ENCODE measurements at places on chromosomes 4 and X.
A peak's percentile ranks its signal among the peaks of the same experiment; 100 is the strongest.

DNA sequence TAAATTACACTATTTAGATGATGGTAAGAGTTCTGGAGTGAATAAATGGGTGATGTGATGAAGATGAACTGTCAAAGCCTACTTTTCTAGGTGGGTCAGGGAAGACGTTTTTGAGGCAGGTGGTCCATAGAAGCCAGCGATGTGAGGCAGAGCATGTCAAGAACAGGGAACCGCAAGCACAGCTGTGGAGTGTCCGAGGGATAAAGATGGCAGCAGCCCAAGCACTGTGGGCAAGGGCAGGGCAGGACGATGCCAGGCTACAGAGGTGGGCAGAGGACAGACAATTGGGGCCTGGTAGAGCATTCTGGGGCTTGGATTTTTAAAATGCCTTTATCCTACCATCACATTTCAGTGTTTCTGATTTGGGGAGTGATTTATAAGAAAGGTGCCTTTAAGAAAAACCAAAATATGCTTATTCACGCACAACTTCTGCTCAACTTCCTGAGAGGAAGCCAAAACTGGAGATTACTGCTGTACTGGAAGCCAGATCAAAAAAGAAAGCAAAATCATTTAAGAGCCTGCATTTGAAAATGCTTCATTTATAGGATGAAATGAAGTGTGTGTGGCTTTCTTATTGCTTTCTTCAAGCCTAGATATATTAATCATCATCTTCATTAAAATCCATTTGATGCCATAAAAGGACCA, 119.0 kb upstream of the WDR17 start:
- H3K4me3 ChIP-seq = peak overlapping the region; percentile 42
- no peak overlapping the region for H3K27ac ChIP-seq
- no peaks in the 10 kb centered on the region for H3K27me3 ChIP-seq
- no peak for DNase-seq
- peaks cover 4% of the 10 kb centered on the region for H3K4me1 ChIP-seq
- H3K36me3 ChIP-seq = no peaks in the 10 kb centered on the region

GRCh38 chrX:120242813-120243212, 7.8 kb upstream of the ZBTB33 start:
- no peak for DNase-seq
- no peak overlapping the region for H3K4me3 ChIP-seq
- H3K4me1 ChIP-seq = peaks cover 8% of the 10 kb centered on the region
- no peaks in the 10 kb centered on the region for H3K36me3 ChIP-seq
- no peak overlapping the region for H3K27ac ChIP-seq

DNA sequence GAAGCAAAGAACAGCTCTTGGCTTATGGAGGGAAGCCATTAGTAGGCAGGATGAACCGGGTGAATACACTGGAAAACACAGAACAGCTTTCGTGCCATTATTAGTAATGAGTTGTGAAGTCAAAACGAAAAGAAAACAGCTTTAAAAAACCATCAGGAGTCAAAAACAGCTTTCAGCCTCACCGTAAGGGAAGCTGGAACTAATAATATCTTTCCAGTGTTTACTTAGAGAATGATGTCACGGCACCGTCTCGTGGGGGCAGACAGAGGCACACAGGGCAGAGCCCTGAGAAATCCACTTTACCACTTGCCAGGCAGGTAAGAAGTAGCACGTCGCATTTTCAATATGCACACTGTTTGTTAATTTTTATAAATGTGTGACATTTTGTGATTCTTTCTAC, 37.9 kb upstream of the HMX1 start:
- H3K36me3 ChIP-seq = no peaks in the 10 kb centered on the region
- DNase-seq = no peak
- no peaks in the 10 kb centered on the region for H3K4me1 ChIP-seq
- peaks cover 4% of the 10 kb centered on the region for H3K27me3 ChIP-seq
- no peak overlapping the region for H3K27ac ChIP-seq

DNA sequence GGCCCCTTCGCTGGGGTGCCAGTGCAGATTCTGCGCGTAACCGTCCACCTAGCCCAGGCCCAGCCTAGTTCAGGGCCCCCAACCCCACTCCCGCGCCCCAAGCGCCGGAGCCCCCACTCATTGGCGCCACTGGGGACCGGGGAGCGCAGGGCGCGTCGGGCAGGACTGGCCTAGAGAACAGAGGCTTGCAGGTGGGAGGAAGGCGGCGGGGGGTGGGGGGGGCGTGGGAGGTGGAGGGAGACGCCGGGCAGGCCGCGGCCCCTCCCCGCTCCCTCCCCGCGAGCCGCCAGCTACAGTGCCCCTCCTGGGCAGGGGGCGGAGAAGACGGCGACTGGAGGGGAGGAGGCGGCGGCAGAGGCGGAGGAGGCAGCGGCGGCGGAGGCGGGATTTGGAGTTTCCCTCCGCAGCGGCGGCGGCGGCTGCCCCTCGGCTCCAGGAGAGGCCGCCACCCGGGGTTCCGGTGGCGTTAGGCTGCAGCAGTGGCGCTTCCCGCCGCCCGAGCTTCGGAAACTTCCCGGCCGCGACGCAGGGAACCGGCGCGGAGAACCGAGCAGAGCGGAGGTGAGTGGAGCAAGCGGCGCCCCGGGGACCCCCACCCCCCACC, 4.8 kb upstream of the DUSP9 start:
- no peak overlapping the region for H3K4me3 ChIP-seq
- H3K4me1 ChIP-seq = peaks cover 7% of the 10 kb centered on the region
- H3K27me3 ChIP-seq = peaks cover 17% of the 10 kb centered on the region
- no peaks in the 10 kb centered on the region for H3K36me3 ChIP-seq
- no peak overlapping the region for H3K27ac ChIP-seq
- DNase-seq = no peak

- no peak for DNase-seq
- H3K4me3 ChIP-seq = no peak overlapping the region
- H3K4me1 ChIP-seq = no peaks in the 10 kb centered on the region
Observed at GRCh38 chr4:169120624-169121023, 110.6 kb upstream of the CBR4 start.

DNA sequence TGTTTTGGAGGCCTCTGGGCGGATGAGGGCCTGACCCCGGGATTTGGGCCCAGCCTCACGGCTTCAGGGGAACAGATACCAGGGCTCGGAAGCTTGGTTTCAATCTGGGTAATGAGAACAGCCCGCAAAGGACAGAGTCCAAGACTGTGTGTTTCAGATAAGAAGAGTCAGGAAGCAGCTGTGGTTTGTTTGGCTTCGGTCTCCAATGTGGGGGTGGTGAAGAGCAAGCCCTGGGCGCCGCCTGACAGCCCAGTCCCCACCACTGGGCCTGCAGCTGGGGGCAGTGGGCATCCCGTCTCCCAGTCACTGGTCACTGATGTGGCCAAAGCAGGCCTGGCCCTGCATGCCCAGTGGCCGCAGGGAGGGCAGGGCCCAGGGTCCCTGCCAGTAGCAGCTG, 9.1 kb downstream of the WFS1 start:
- peaks cover 92% of the 10 kb centered on the region for H3K4me1 ChIP-seq
- no peak overlapping the region for H3K4me3 ChIP-seq
- no peaks in the 10 kb centered on the region for H3K36me3 ChIP-seq
- DNase-seq = peak; percentile 54
- no peaks in the 10 kb centered on the region for H3K27me3 ChIP-seq

GRCh38 chr4:113276464-113277170, 227.2 kb downstream of the ANK2 start:
- H3K27me3 ChIP-seq = no peaks in the 10 kb centered on the region
- no peak overlapping the region for H3K4me3 ChIP-seq
- no peak overlapping the region for H3K27ac ChIP-seq
- no peaks in the 10 kb centered on the region for H3K36me3 ChIP-seq
- peak; percentile 23 for DNase-seq

- no peaks in the 10 kb centered on the region for H3K27me3 ChIP-seq
- no peak for DNase-seq
- no peak overlapping the region for H3K4me3 ChIP-seq
Observed at GRCh38 chrX:15468036-15468435, 25.1 kb downstream of the PIR start.

DNA sequence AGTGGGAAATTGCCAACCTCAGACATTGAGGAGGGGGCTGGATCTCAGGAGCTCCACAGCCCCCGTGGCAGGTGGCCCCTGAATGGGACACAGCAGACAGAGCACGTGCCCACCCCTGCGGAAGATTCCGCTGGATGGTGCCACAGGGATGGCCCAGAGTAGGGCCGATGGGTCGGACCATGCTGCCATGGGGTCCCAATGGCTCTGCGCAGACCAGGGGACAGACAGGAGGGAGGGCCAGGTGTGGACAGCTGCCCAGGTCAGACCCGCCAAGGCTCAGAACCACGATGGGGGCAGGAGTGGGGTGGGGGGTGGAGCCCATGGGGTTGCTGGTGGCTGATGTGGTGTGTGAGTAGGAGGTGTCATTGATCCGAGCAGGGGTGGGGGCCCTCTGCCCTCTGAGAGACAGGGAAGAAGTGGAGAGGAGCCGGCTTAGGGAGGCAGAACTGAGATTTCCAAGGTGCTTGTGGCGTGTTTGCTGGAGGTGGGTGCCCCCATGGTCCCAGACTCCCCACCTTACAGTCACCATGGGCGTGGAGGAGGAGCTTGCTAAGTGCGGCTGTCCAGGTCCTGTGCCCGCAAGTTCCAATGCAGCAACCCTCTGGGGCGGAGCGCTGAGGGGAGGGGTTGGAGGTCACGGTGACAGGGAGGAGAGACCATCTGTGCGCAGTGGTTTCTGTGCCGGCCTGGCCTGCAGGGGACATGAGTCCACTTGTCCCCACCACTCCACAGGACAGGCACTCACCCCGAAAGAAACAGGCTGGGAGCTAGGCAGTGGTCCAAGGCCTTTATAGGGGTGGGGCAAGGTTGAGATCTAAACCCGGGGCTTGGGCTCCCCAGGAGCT, 12.9 kb downstream of the SH3TC1 start:
- no peak overlapping the region for H3K4me3 ChIP-seq
- DNase-seq = no peak
- H3K36me3 ChIP-seq = no peaks in the 10 kb centered on the region
- no peak overlapping the region for H3K27ac ChIP-seq

- no peaks in the 10 kb centered on the region for H3K36me3 ChIP-seq
- H3K4me3 ChIP-seq = no peak overlapping the region
- H3K27me3 ChIP-seq = no peaks in the 10 kb centered on the region
- no peaks in the 10 kb centered on the region for H3K4me1 ChIP-seq
- DNase-seq = no peak
Observed at GRCh38 chrX:23953908-23954269, 46.1 kb downstream of the CXorf58 start.

GRCh38 chr4:123640271-123640670, 243.7 kb downstream of the SPRY1 start:
- no peak overlapping the region for H3K4me3 ChIP-seq
- no peak for DNase-seq
- H3K27me3 ChIP-seq = no peaks in the 10 kb centered on the region

- H3K27ac ChIP-seq = peak overlapping the region; percentile 29
- no peak for DNase-seq
Observed at GRCh38 chr4:15378062-15378461, 49.8 kb upstream of the C1QTNF7 start.

- no peaks in the 10 kb centered on the region for H3K4me1 ChIP-seq
- no peak overlapping the region for H3K27ac ChIP-seq
- H3K4me3 ChIP-seq = no peak overlapping the region
- H3K27me3 ChIP-seq = no peaks in the 10 kb centered on the region
- H3K36me3 ChIP-seq = no peaks in the 10 kb centered on the region
Observed at GRCh38 chrX:103538728-103539127, 19.4 kb upstream of the RAB40A start.

DNA sequence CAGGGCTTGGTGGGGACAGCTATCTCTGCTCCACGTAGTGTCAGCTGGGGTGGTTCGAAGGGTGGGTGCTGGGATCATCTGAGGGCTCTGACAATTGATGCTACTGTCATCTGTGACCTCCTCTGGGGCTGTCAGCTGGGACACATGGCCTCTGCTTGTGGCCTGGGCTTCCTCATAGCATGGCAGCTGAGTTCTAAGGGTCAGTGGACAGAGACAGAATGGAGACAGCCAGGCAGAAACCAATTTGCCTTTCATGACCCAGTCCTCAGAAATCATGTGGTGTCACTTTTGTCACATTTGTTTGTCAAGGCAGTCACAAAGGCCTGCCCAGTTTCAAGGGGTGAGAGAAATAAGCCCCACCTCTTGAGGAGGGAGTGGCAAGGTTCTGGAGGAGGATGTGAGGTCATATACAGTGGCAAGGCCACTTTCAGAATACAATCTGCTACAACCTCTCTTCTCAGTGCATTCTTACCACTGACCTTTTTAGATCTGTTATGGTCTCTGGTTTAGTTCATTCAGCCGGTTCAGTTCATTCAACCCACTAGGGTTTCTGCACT, 103.6 kb upstream of the BCOR start:
- H3K4me3 ChIP-seq = no peak overlapping the region
- no peaks in the 10 kb centered on the region for H3K36me3 ChIP-seq
- DNase-seq = no peak
- H3K27ac ChIP-seq = no peak overlapping the region

DNA sequence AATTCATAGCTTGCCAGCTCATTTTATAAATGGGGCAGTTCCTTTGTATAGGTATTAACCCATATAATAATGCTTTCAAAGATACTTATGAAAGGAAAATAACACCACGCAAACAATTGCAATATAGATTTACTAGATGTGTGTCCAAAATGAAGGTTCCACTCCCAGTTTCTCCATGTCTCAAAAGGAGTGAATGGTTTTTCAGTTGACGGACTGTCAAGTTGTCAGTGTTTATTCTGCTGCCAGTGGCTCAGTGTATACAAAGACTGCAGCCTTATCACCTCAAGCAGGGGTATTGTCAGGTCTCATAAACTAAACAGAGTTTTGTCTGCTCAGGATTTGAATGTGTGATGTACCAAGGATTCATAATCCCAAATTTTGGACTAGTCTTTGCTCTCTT, 585.3 kb upstream of the ATOH1 start:
- H3K36me3 ChIP-seq = no peaks in the 10 kb centered on the region
- no peak overlapping the region for H3K27ac ChIP-seq
- H3K4me3 ChIP-seq = no peak overlapping the region
- DNase-seq = no peak

DNA sequence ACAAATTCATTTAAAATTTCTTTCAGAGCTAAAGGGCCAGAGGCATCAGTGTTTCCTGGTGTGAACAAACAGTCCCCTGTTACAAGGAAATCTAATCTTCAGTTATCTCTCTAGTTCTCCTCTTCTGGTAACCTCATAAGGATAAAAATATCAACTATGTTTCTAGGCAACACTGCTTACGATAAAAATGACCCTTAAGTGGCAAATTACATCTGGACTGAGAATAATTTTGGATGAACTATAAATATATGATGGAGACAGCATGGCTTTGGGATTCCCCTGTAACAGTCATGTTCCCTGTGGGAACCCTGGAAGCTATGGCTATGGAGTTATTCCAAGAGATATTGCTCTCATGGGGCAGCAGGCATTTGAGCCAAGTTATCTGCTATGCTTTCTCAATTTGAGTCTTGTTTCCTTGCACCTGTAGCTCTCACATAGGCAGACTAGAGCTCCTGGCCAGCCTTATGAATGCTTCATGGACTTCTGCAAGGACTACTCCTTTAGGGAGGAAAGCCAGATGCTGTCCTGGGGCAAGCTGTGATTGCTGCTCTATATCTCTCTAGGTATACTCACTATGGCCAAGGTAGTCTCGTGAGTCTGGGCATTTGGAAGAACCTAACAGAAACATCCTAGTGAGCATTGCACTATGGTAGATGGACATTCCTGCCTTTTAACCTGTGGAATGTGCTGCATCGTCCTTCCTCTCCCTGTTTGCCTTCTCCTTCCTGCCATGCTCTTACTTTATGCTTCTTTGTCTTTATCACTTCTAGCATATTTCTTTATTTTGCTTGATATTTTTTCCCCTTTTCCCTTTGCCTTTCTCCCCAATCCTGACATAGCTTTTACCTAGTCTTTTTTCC, 14.2 kb downstream of the C4orf33 start:
- DNase-seq = no peak
- peaks cover 37% of the 10 kb centered on the region for H3K36me3 ChIP-seq
- no peak overlapping the region for H3K4me3 ChIP-seq
- no peaks in the 10 kb centered on the region for H3K4me1 ChIP-seq
- no peaks in the 10 kb centered on the region for H3K27me3 ChIP-seq

- H3K4me1 ChIP-seq = no peaks in the 10 kb centered on the region
- no peak overlapping the region for H3K27ac ChIP-seq
- DNase-seq = no peak
- no peak overlapping the region for H3K4me3 ChIP-seq
Observed at GRCh38 chr4:73692254-73692653, 48.1 kb upstream of the CXCL8 start.

Measured in heart right ventricle (tissue), 16 donors.